ENCODE measurements at places on chromosomes 5 and 9. TPM values are rescaled to one million over a fixed set of nuclear protein-coding genes. Genes with fewer than 3 reads are reported as not detected.

Gene PCDHAC1
- 2.1 TPM for total RNA-seq

Gene GPR150
- total RNA-seq, result 0.15 TPM

Gene ALDH1A1
- total RNA-seq, result 5,109 TPM

Gene PCDHB11
- 0.20 TPM for total RNA-seq

Gene C8G
- total RNA-seq, result 0.94 TPM

Gene SNCB
- 1.2 TPM for total RNA-seq

Gene TMEM232
- total RNA-seq, result not detected

Gene CXCL14
- total RNA-seq, result not detected

Gene RNF183
- not detected for total RNA-seq

Gene SPATA6L
- 1.8 TPM for total RNA-seq
